ENCODE measurements at places on chromosomes 12 and 14.

DNA sequence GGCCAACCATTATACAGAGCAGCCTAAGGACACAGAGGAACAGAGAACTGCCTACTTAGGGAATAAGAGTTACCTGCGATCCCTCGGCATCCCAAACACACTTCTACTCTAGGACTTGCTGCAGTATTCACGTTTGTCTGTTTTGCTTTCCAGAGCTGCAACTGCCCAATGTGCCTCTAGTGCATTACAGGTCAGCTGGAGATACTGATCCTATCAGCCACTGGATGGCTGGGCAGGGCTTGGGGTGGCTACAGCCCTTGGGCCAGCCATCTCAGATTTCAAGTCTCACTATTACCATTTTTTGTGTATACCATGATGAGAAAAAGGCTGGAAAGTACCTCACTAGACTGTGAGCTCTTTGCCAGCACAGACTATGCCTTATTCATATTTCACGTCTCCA is 4.6 kb downstream of the ARF3 start:
- no peak for DNase-seq

DNA sequence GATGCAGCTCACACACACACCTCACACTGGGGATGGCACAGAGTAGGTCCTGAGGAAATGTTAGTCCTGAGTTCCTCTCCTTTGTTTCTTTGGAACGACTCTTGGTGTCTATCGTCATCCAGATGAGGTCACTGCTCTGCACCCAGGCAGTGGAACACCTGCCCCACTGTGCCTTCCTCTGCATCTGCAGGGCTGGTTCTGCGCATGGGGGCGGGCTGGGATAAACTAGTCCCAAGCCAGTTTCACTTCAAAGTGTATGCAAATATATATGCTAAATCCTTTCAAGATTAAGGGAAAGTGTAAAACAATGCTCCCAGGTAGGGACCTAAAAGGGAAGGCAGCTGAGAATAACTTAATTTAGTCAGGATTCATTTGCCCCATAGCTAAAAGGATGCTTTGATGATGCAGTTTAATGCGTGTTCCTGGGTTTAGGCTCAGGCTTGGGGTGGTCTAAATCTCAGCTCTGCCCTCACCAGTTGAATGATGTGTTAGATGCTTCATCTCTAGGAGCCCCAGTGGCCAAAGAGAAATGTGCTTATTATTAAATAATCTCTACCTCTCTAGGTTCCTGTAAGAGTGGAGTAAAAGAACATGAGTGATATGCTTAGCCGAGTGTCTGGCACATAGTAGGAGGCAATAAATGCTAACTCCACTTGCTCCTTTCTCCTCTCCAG is 47.1 kb upstream of the OVCH1 start:
- no peak for DNase-seq

DNA sequence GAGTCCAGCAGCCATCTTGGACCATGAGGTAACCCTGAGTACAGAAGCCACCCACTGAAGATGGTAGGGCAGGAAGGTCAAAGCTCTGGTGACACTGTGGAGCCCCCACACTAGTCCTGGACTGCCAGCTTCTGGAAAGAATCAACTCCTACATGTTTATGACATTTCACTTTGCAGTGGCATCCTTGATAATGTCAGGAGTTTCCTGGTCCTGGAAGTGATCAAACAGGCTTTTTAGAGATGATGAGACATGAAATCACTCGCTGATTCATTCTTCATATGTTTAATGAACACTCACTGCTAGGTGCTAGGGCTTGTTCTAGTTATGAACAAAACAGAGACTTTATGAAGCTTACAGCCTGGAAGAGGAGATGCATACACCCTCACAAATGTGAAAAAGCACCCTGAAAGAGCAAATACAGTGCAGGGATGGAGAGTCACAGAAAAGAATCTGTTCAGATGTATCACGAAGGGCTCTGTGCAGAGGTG is 15.8 kb upstream of the HNF1A start:
- DNase-seq: no peak

DNA sequence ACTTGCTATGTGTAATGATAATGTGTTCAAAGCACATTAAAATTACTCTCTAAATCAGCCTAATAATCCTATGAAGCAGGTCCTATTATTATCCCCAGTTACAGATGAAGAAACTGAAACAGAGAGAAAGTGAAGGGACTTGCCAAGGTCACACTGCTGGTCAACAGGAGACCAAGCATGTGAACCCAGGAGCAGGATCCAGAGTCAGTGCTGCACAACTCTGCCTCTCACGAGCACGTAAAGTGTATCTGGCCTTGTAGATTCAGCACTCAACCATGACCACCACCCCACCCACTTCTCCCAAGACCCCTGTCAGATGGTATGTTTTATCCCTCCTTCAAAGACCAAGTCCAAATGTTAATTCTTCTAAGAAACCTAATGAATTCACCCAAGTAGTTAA is 100.7 kb downstream of the TTC7B start:
- DNase-seq: no peak

GRCh38 chr12:108455706-108456105 is 59.4 kb upstream of the FICD start:
- no peak for DNase-seq

GRCh38 chr12:117155278-117156060 is 34.8 kb downstream of the FBXO21 start:
- DNase-seq: peak; percentile 37

DNA sequence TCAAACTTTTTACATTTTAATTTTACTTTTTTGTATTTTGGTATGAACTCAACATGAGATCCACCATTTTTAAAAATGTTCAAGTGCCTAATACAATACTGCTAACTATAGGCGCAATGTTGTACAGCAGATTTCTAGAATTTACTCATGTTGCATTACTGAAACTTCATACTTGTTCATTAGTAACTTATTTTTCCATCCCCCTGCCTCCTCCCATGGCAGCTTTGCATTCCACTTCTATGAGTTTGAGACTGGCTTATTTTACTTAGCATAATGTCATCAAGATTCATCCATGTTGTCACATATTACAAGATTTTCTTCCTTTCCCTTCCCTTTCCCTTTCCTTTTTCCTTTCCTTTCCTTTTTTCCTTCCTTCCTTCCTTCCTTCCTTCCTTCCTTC is 825.9 kb downstream of the SLC16A7 start:
- DNase-seq: no peak

DNA sequence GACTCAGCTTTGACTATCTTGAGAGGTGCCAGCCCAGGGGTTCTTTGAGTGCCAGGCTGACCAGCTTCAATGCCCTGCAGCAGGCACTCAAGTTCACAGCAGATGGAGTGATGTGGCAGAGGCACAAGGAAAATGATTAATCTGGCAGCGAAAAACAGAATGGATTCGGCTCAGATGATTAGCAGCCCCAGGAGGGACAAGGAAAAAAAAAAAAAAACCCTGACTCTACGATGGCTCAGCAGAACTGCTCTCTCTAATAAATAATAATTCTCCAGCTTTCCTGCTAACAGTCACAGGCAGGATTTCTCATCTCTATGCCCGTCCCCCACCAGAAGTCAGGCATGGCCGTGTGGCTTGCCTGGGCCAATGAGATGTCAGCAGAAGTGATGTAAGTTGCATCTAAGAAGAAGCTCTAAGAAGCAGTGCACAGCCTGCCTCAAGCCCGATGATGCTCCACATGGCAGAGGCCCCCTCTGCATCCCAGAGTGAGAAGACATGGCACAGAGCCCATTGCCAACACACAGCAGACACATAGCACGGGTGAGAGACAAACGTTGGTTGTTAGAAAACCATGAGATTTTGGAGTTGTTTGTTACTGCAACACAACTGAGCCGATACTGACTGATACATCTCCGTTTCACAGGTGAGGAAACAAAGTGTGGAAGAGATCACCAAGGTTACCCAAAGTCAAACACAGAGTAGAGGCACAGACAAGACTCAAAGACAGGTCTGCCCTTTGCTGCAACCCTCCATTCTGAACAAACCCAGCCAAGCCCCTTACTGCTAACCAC is 111.0 kb downstream of the SCARB1 start:
- DNase-seq: no peak

DNA sequence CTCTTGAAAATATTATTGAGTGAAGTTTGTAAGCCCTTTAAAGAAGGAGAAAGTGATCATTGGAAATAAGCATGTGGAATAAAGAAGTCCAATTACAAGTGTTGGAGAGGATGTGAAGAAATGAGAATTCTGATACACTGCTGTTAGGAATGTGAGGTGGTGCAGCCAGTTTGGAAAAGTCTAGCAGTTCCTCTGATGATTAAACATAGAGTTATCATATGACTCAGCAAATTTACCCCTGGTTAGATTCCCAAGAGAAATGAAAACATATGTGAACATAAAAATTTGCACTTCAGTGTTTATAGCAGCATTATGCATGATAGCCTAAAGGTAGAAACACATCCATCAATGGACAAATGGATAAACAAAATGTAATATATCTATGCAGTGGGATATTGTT is 319.9 kb downstream of the AEBP2 start:
- no peak for DNase-seq

GRCh38 chr12:102811110-102811737 is 105.8 kb downstream of the PAH start:
- DNase-seq: no peak

DNA sequence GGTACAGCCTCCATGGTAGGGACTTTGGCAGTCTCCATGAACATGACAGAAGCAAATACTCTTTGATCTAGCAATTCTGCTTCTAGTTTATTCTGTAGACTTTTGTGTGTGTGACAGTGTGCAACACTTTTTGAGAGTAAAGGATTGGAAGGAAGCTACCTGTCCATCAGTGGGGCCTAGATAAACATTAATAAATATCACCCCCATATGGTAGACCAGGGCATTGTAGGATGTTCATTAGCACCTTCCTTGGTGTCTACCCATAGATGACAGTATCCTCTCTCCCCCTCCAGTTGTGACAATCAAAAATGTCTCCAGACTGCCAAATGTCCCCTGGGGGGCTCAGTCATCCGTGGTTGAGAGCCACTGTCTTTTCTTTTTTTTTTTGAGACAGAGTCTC is 10.8 kb downstream of the SNRNP35 start:
- DNase-seq: no peak

Data from T-helper 22 cell (primary cell).